Stimulated activated CD4-positive, alpha-beta T cell treated with anti-CD3 and anti-CD28 coated beads, Interleukin-1b, Interleukin-23, amount 100 ng/mL, for 1 hour (primary cell): ENCODE measurements at places on chromosomes 16 and 17.

DNA sequence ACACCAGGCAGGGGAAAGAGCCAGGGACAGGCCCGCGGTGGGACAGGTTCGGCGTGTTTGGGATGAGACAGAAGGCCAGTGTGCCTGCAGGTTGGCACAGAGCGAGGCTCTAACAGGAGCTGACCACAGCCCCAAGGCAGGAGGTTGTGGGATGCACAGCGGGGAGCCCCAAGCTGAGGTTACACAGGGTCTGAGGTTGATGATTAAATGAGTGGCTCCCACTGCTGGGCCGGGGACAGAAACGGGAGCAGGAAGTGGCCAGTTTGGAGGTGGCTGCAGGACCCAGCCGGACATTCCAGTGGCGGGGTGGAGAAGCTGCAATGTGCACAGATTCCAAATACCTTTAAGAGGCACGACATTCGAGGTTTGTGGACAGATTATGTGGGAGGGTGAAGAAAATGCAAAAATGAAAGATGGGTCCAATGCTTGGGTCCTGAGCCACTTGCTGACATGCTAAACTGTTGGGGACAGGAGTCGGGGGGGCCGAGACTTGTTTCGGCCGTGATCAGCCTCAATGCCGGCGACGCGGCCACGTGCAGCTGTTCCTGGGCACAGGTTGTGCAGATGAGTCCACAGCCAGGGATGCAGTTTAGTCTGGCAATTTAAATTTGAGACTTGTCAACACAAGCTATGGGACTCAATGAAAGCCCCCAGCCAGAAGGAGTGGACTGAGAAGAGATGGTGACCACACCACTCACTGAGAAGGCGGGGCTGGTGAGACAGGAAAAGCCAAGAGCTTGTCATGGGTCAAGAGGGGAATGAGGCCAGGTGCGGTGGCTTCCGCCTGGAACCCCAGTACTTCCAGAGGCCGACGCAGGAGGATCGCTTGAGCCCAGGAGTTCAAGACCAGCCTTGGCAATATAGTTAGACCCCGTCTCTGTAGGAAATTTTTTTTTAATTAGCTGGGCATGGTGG, 8.7 kb downstream of the ENPP7 start:
- DNase-seq, result no peak

- no peak for DNase-seq
Observed at GRCh38 chr17:725084-725483, 7.3 kb upstream of the TLCD3A start.

DNA sequence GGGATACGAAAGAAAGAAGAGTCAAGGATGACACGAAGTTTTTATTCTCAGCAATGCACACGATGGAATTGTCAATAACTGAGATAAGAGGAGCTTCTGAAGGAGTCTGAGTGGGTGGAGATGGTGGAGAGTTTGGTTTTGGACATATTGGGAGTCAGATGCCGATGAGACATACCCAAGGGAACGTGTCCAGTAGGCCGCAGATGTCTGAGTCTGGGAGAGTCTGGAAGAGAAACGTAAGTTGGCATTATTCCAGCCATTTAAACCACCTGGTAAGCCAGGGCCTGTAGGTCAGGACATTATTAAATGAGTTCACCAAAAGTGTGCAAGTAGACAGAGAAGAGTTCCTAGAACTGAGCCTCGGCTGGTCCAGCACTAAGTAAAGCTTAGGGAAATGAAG, 478.3 kb upstream of the CDH5 start:
- DNase-seq, result no peak

DNA sequence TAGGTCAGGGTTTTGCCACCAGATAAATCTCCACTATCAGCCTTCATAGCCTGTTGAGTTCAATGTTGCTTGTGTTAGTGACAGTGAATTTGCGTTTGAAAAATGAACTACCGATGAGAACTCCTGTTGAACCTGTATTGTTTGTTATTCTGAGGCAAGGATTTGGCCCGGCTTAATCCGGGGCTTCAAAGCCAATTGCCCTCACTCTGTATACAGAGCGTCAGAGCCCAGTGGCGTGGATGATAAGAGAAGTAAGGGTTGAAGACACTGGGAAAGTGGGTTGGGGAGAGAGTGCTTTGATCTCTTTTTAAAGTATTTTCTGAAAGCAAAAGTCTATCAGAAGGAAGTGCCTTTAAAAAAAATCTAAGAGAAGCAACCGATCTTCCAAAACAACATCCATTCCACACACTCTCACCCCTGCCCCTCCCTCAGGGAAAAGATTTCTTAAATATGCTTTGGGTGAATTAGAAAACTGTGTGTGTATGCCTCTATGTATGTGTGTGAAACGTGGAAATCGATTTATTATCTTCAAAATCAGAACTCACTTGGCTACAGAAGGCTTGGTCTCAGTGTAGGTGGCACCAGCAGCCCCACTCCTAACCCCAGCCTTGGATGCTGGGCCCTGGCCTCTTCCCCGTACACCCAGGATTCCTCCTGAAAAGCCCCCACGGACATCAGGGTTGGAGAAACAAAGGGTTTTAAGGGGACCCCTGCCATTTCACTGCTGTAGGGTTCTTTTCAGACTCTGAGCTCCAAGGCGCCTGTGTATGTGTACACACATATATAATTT, 8.8 kb downstream of the TBX4 start:
- no peak for DNase-seq

DNA sequence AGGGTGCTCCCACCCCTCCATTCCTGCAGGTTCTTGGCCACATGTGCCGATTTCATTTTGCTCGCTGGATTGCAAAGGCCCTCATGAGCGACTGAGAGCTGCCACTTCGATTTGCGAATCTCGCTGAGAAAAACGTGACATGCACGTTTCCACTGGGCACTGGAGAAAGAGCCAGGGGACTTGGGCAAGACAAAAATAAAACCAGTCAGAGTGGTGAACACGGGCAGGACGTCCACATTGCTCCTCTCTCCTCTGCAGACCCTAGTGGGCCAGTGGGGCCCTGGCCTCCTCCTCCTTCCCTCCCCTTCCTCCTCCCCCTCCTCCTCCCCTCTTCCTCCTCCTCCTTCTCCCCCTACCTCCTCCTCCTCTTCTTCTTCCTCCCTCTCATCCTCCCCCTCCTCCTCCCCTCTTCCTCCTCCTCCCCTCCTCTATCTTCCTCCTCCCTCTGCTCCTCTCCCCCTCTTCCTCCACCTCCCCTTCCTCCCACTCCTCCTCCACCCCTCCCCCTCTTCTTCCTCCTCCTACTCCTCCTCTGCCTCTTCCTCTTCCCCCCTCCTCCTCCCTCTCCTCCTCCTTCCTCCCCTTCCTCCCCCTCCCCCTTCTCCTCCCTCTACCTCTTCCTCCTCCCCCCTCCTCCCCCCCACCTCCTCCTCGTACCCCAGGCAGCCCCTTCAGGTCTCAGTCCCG, 28.1 kb upstream of the ENPP7 start:
- DNase-seq, result no peak

DNA sequence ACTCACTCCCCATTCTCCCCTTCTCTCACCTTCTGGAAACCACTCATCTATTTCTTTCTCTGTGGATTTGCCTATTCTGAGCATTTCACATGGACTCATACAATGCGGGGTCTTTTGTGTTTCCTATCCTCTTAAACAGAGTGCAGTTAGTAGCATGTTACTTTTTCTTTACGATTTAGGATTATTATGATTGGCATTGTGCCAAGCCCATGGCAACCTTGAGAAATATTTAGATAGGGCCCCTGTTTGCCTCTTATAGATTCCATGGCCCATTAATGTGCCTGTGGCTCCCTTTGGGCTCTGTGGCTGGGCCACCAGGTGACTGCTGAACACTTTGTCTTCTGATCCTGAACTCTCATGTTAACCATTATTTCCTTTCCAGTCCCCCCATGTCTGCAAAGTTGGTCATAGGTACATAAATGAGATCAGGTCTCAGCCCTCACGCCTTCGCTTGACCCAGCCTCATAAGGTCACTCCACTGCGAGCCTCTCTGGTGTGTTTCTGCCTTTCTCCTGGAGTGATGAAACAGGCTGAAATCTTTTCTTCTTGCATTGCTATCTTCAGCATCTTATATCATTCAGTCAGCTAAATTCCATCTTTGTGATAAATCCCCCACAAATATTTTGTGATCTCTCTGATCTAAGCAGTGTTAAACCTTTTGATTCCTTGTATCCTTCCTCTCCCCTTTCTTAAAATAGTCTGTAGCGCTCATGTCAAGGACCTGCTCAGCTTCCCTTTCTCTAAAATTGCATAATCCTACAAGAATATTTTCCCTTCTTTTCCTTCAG, 44.0 kb downstream of the MYH3 start:
- DNase-seq, result no peak
